ENCODE measurements at places on chromosomes 4 and X.

DNA sequence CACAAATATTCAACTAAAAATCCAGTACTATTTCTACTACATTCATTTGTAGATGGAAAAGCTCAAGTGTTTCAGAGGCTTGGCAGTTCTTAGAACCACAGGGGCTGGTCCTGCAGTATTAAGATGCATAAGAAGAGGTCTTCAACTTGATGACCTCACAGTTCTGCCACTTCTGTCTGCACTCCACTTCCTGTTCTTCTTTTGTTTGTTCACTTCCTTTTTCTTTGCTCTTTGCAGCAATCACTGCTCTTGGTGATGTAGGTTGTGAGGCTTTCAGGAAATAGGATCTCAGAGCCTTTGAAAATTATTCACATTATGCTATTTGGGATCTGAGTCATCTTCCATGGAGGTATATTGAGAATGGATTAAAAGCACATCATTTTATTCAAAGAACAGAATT, 602.0 kb upstream of the CPEB2 start:
- DNase-seq, result no peak

DNA sequence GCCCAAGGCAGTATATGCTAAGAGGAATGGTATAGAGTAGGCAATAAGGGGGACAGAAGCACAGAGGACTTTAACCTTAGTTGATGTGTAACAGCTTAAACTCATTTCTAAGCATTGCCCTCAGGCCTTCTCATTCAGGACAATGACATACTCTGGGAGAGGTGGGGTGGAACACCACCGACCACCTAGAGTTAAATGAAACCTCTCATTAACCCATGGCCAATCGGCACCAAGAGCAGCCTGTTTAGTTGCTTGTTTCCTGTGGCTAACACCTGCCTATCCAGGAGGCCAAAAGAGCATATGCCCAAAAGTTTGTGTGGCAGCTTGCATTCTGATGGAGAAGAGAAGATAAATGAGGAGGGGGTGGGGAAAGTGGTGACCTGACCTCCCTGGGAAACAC, 88.7 kb upstream of the PLAC1 start:
- no peak for DNase-seq

GRCh38 chr4:26648260-26648659, 64.4 kb downstream of the TBC1D19 start:
- no peak for DNase-seq

DNA sequence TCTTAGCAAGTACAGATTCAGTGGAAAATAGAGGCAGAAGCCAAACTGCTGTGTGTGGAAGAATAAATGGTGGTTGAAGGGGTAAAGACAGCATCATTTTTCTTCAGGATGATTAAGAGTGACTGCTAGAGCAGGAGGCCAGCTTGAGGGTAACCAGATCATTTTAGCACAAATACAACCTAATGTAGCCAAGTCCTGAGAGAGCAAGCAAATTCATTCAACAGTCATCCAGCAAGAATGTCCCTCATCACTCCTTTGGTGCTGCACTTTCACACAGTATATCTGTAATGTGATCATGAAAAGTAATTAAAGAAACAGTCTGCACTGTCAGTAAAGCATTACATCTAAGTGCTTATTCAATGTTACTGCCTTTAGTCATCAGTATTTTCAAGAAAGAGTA, 44.8 kb downstream of the NPFFR2 start:
- DNase-seq, result no peak

GRCh38 chr4:122932763-122933162, 10.4 kb upstream of the NUDT6 start:
- no peak for DNase-seq

DNA sequence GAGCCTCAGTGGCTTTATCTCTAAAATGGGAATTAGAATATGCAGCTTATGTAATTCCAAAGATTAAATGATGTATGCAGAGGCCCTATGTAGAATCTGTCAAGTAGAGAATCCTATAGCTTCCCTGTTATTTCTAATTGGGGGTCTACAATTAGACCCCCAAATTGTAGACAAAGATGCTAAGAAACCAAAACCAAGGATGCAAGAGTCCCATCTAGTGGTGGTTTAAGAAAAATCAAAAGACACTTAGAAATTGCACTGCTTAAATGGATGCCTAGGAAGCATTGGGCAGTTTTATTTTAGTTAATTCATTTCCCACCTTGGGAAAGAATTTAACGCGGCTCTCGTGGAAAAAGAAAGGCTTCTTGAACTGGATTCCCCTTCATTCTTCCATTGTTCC, 115.2 kb downstream of the GABRA2 start:
- DNase-seq, result no peak

DNA sequence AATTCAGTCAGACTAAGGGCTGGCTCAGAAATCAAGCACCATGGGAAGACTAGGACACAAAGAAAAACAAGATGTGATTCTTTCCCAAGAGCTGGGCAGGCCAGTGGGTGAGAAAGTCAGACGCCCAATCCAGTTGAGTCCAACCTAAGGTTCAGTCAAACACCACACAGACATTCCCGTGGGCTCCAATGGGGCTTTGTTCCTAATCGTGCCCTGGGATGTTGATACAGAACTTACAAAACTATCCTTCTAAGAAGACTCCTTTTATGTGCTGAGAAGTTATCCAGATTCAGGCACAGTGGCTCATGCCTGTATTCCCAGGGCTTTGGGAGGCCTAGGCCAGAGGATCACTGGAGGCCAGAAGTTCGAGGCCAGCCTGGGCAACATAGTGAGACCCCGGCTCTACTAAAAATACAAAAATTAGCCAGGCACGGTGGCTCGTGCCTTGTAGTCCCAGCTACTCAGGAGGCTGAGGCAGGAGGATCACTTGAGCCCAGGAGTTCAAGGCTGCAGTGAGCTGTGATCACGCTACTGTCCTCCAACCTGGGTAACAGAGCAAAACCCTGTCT, 3.7 kb downstream of the BLOC1S4 start:
- DNase-seq, result no peak

GRCh38 chr4:41992967-41993857, 2.9 kb downstream of the SLC30A9 start:
- no peak for DNase-seq

- no peak for DNase-seq
Observed at GRCh38 chr4:54255881-54256280, 26.8 kb downstream of the PDGFRA start.

DNA sequence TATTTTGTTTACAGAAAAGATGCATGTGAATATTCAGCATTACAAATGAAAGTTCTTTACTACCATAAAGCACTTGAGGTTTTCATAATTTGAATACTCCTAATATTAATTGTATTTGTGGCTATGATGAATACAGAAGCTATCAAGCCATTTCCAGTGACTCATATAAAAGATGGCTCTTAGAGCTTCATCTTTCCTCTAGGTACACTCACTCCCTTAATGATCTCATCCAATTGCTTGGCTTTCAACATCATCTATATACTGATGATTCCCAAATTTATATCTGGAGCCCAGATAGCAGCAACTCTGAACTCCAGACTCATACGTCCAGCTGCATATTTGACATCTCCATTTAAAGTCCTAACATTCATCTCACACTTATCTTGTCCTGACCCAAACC, 183.4 kb upstream of the FAM241A start:
- DNase-seq, result no peak

- DNase-seq, result no peak
Observed at GRCh38 chrX:131083510-131084142, 25.5 kb downstream of the ARHGAP36 start.

GRCh38 chr4:29013341-29013740, 1706.8 kb upstream of the PCDH7 start:
- DNase-seq, result no peak

GRCh38 chrX:105565856-105566255, 256.5 kb upstream of the NRK start:
- DNase-seq, result no peak

- no peak for DNase-seq
Observed at GRCh38 chr4:152166567-152166966, 369.3 kb downstream of the FBXW7 start.

- no peak for DNase-seq
Observed at GRCh38 chr4:91914176-91914804, 389.5 kb upstream of the GRID2 start.

DNA sequence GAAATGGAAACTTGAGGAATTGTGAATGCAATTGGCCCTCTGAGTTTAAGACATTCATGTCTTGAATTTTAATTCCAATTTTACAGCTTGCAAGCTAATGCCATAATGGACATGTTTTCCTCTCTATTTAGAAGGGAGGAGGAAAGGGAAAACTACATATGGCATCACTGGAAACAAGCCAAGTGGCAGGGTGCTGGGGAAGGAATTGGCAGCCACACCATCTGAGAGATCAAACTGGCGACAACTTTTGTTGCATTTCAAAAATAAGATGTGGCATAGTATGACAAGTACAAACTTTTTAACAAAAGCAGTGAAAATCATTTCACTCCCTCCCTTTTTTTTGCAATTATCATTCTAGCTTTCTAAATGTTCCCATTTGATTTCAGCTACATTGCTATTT, 615.6 kb downstream of the CENPC start:
- no peak for DNase-seq

GRCh38 chr4:118918388-118918787, 29.7 kb downstream of the SYNPO2 start:
- DNase-seq, result no peak
